ENCODE measurements at places on chromosomes 6 and 20.

GRCh38 chr6:158686311-158686710 is 36.5 kb downstream of the SYTL3 start:
- H3K27ac ChIP-seq = no peak overlapping the region
- H3K36me3 ChIP-seq = no peaks in the 10 kb centered on the region
- DNase-seq = no peak
- no peaks in the 10 kb centered on the region for H3K4me1 ChIP-seq
- no peaks in the 10 kb centered on the region for H3K27me3 ChIP-seq

- no peaks in the 10 kb centered on the region for H3K36me3 ChIP-seq
- no peaks in the 10 kb centered on the region for H3K27me3 ChIP-seq
- DNase-seq = no peak
- no peak overlapping the region for H3K27ac ChIP-seq
- no peaks in the 10 kb centered on the region for H3K4me1 ChIP-seq
Measured at GRCh38 chr6:163345931-163346330, 68.6 kb upstream of the QKI start.

GRCh38 chr20:40900666-40901215 is 127.9 kb upstream of the TOP1 start:
- DNase-seq = no peak
- no peak overlapping the region for H3K27ac ChIP-seq
- H3K4me1 ChIP-seq = no peaks in the 10 kb centered on the region
- H3K27me3 ChIP-seq = no peaks in the 10 kb centered on the region
- no peak overlapping the region for H3K4me3 ChIP-seq
- H3K36me3 ChIP-seq = no peaks in the 10 kb centered on the region

GRCh38 chr6:45630314-45630713 is 252.6 kb upstream of the SUPT3H start:
- no peaks in the 10 kb centered on the region for H3K27me3 ChIP-seq
- H3K4me1 ChIP-seq = peaks cover 40% of the 10 kb centered on the region
- no peak overlapping the region for H3K4me3 ChIP-seq
- peak; percentile 39 for DNase-seq

DNA sequence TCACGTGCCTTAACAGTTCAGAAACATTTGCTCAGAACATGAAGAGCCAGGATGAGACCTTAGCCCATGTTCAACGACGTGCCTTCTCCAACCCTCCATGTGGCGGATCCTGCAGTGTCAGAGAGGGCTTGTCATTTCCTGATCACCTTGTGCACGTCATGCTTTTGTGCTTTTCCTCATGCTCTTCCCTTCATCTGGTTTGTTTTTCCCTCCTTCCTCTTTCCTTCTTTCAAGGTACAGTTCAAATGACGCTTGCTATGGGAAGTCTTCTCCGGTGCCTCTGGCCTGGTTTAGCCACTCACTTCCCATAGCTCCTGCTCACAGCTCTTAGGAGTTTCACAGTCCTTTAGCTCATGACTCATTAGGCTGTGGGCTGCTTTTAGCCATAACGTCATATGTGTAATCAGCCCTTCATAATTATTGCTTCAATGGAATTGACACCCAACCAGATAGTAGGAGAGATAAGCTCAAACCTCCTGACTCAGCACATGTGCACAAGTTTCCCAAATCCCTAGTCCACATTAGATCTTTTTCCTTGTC is 102.7 kb upstream of the CNKSR3 start:
- peak overlapping the region; percentile 33 for H3K27ac ChIP-seq
- H3K36me3 ChIP-seq = no peaks in the 10 kb centered on the region
- peaks cover 17% of the 10 kb centered on the region for H3K4me1 ChIP-seq

- H3K27ac ChIP-seq = no peak overlapping the region
- H3K4me1 ChIP-seq = peaks cover 8% of the 10 kb centered on the region
- H3K27me3 ChIP-seq = no peaks in the 10 kb centered on the region
Measured at GRCh38 chr6:32167154-32167760, 2.9 kb downstream of the EGFL8 start.

DNA sequence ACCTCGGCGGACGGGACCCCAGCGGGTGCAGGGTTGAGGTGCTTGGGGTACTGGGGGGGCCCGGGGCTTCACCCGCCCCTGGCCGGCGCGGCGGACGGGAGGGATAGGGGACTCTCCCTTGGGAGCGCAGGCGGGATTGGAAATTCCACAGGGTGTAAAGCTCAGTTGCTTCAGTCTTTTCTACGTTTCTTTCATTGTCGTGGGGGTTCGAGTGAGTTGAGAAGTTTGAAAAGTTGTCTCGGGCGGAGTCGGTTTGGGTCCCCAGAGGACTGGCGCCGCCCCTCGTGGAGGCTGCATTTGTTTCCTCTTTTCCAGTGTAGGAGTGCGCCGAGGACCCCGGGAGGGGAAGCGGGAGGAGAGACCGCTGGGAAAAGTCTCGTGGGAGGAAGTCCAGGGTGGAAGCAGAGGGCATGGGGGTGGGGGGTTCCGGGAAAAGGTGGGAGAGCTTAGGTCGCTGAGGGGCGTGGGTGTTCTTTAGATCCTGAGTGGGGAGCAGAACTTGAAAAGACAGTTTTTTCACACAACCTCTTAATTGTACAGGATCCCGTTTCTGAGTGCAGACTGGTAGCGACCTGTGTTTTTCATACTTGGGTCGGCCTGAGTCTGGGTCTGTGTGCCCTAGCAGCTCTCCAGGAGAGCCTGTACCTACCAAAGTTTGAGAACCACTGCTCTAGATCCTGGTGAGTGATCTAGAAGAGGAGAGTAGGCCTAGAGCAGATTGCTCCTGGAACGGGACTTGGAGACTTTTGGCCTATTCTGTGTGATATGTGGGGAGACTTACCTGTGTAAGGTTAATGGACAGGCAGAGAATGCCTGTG is 495 bp downstream of the FAM83B start:
- H3K27ac ChIP-seq = no peak overlapping the region
- DNase-seq = no peak
- peaks cover 43% of the 10 kb centered on the region for H3K27me3 ChIP-seq

- H3K27ac ChIP-seq = peak overlapping the region; percentile 100
- H3K4me3 ChIP-seq = peak overlapping the region; percentile 100
- H3K36me3 ChIP-seq = peaks cover 25% of the 10 kb centered on the region
- DNase-seq = no peak
- no peaks in the 10 kb centered on the region for H3K27me3 ChIP-seq
Measured at GRCh38 chr6:113862112-113862511, 5.0 kb downstream of the MARCKS start.

- no peaks in the 10 kb centered on the region for H3K36me3 ChIP-seq
- peak overlapping the region; percentile 66 for H3K4me3 ChIP-seq
- H3K4me1 ChIP-seq = peaks cover 11% of the 10 kb centered on the region
- DNase-seq = peak; percentile 88
- peak overlapping the region; percentile 37 for H3K27ac ChIP-seq
Measured at GRCh38 chr6:161374971-161375873, 101.4 kb upstream of the AGPAT4 start.

DNA sequence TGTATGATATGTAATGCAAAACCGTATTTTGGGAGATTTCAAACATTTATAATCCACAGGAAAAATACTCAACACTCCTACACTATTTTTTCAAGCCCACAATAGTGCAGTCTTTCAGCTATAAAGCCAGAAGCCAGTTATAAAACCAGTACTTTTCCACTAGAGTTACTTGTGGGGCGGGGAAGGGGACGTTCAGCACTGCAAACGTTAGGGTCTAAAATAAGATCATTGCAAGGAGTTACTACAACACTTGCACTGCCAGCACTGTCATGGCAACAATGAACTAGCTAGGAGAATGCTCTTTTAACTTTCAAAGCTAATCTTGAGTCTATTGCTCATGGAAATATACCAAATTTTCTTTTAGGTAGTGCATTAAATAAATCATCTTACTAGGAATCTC is 14.7 kb downstream of the SESN1 start:
- DNase-seq = no peak
- peaks cover 4% of the 10 kb centered on the region for H3K36me3 ChIP-seq
- H3K4me1 ChIP-seq = peaks cover 11% of the 10 kb centered on the region
- H3K27ac ChIP-seq = no peak overlapping the region
- H3K27me3 ChIP-seq = no peaks in the 10 kb centered on the region

- no peak overlapping the region for H3K4me3 ChIP-seq
- H3K27me3 ChIP-seq = peaks cover 21% of the 10 kb centered on the region
- DNase-seq = no peak
- no peaks in the 10 kb centered on the region for H3K4me1 ChIP-seq
Measured at GRCh38 chr20:698276-698675, 22.7 kb upstream of the SCRT2 start.
